ENCODE measurements at places on chromosomes 4 and X. TPM values are rescaled to one million over a fixed set of nuclear protein-coding genes. Genes with fewer than 3 reads are reported as not detected.

GRCh38 chr4:110211770-110212061 lies 13.3 kb upstream of the ELOVL6 start:
- DNase-seq: no peak

- DNase-seq: no peak
Observed at GRCh38 chr4:163673848-163674697, 179.6 kb downstream of the TMA16 start.

POF1B gene
- total RNA-seq: not detected

GLOD5 gene
- total RNA-seq: not detected

GRCh38 chrX:129618997-129619396 lies 35.8 kb downstream of the APLN start:
- no peak for DNase-seq

- peak; percentile 54 for DNase-seq
Observed at GRCh38 chr4:1360423-1361283, 13.6 kb downstream of the UVSSA start.

MTNR1A gene
- total RNA-seq: not detected

GRCh38 chr4:85475631-85476233 lies 782 bp downstream of the ARHGAP24 start:
- DNase-seq: no peak

RS1 gene
- not detected for total RNA-seq

- DNase-seq: peak; percentile 72
Observed at GRCh38 chr4:168631241-168632162, 134.7 kb downstream of the PALLD start.

GRCh38 chrX:136453114-136453513 lies 34.6 kb upstream of the BRS3 start:
- DNase-seq: no peak

BLTP1 gene
- total RNA-seq: 8.1 TPM

DNA sequence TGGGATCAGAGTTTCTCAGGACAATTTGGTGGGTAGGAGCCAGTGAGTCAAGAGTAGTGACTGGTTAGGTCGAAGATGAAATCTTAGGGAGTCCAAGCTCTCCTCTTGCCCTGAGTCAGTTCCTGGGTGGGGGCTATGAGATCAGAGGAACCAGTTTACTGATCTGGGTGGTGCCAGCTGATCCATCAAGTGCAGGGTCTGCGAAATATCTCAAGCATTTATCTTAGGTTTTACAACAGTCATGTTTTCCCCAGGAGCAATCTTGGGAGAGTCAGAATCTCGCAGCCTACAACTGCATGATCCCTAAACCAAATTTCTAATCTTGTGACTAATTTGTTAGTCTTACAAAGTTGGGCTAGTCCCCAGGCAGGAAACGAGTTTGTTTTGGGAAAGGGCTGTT lies 1833.2 kb upstream of the PCDH7 start:
- no peak for DNase-seq

DNA sequence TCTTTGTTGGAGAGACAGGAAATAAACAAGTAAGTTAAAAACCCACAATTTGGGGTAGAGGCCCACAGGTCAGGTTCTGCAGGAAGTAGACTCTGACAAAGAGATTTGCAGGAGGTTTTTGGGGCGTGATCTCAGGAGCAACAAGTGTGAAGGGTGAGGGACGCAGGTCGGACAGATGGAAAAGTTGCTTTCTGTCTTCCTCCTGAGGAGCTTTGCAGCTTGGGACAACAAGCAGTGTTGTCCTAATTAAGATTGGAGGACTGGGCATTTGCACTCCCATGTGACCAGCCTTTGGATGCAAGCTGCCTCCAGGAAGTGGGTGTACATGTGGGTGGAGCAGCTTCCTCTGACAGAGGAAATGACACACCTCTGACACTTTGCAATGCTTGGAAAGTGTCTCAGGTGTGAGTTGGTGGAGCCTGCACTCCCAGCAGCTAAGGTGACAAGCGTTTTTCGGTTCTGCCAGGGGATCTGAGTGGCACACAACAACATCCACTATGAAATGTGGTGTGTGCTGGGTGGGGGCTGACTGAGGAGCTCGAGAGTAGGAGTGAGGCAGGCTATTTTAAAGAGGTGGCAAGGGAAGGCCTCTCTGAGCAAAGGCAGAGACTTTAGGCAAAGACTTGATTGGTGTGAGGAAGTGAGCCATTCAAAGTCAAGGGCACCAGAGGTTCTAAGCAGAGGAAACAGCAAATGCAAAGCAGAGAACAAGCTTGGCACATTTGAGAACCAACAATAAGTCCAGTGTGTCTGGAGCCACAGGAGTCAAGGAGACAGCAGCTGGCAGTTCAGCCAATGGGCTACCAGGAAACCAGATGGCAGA lies 339.8 kb upstream of the GATB start:
- DNase-seq: peak; percentile 17

DNA sequence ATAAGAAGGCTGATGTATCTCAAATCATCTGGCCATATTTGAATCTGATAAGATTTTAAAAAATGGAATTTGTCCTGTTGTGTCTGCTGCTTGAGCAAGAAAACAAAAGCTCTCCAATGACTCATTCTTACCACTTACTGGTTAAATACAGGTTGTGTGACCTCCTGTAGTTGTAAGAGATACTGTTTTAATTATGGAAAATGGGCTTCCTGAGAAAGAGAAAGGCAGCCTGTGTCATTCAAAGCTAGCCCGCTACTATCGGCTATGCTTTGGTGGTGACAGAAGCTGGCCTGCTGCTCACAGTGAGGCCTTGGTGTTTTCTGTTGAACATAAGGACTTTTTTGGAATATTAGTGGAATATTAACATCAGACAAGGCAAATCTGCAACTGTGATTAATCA lies 1722.1 kb upstream of the PCDH10 start:
- no peak for DNase-seq

DNA sequence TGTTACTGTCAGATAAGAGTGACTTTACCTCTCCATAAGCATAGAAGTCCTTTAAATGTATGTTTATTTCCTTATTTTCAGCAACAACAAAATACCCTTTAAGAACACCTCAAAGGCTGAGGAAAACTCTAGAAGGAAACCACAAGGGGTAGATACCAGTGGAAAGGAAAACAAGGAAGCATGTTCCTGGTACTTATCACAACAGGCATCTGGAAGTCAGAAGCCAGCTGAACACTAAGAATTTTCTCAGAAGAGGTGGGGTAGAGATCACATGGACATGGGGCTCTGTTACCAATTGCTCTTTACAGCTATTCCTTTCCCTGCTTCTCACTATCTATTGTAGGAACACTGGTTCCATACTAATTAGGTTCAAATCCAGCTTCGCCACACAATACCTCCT lies 51.5 kb upstream of the BEND2 start:
- DNase-seq: no peak

SPANXN3 gene
- total RNA-seq: not detected

ODAPH gene
- total RNA-seq: not detected

DNA sequence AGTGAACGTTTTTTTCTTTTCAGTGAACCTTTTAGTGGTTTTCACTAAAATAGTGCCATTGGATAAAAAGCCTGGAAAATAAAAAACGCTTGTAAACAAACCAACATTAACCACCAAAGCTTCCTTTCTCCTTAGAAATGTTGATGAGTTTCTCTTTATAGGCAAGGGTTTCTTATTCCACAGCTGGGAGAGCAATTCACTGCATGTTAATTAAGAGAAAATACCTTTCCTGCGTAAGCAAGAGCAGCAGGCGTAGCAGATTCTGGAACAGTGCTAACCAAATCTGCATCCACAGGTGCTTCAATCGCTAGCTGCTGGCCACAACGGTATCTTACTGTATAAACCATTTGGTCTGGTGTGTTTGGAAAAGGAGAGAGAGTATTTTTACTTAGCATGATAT lies 13.3 kb upstream of the AASDH start:
- no peak for DNase-seq

GRCh38 chr4:140070973-140071372 lies 83.0 kb downstream of the MAML3 start:
- no peak for DNase-seq

DNA sequence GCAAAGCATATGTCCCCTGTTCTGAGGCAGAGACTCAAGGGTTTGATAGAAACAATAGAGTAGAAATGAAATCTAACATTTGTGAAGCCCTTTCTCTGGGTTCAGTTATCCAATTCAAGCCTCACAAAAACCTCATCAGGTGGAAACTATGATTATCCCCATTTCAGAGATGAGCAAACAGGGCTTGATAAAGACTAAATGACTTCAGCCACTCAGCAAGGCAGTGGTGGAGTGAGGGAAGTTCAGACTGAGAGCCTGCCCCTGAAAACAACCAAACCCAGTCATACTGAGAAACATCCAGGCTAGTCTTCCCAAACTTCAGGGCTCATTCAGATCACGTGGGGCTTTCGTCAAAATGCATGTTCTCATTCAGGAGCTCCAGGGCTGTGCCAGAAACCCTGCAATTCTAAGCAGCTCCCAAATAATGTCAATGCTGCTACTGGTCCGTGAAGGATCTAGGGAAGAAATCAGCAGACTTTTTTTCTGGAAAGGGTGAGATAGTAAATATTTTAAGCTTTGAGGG lies 109.6 kb upstream of the KIT start:
- no peak for DNase-seq

YY2 gene
- 0.11 TPM for total RNA-seq

DNA sequence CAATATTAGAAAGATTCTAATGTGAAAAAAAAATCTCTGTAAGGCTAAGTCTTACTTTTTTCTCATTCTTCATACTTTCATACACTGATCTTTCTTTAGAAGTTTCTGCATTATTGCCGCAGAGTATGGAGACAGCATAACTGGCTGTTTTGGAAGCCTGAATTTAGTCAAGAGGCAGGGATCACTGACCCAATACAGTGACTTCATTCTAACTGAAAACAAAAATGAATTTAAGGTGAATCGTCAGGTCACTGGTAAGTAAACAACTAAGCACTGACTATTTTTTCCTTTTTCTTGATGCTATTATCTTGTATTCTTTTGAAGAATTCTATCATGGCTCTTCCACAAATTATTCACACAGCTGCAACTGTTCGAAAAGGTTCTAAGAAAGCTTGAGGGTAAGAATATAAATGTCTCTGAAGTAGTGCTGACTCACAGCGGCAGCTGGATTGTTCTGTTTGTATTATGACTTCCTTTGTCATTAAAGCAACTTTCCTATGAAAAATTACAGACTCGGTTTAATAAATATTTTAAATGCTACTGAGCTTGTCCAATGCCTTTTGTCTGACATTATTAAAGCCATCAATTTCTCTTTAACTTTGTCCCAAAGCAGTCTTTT lies 609.3 kb downstream of the FSTL5 start:
- peak; percentile 17 for DNase-seq

SEC24B gene
- total RNA-seq: 7.0 TPM

DNA sequence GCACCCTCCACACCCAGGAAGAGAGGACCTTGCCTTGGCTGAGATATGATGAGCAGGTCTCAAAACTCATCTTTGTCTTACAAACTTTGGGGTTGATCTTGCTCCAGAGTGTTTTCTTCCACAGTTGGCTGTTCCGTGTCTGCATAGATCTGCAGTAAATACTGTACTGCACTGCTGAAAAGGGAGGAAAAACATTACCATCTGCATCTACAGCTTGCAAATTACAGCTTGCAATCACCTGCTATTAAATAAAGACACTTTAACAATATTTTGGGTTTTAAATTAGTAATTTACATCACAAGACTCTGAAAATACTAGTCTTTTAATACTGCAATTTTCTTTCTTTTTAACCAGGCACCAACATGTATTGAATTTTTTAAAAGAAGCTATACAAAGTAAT lies 499.5 kb downstream of the STIM2 start:
- DNase-seq: no peak

DNA sequence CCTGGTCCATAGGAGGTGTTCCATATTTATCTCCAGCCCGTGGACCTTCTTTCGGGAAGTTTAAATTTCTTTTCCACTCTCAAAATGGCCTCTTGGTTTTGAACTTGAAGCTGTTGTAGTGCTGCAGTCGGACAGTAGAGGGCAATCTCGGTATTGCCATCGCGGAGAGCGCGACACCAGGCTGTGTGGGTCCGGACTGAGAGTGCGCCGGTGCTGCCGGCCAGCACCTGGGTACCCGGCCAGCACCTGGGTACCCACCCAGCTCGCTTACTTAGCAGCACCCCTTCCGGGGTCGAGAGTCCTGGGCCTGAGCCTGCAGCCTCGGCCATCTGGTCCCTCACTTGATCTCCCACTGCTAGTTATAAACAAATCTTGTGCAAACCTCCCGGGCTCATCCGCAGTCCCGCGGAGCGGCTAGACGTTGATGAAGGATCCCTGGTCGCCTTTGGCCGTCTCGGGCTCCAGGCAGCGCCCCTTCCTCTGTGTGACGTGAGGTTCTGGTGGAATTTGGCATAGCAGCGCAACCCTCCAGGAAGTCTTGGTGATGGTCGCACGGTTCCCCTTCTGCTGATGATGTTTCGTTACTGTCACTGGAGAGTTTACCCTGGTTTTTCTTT lies 18.0 kb downstream of the FAM9A start:
- DNase-seq: peak; percentile 39

SHROOM3 gene
- 8.2 TPM for total RNA-seq

DNA sequence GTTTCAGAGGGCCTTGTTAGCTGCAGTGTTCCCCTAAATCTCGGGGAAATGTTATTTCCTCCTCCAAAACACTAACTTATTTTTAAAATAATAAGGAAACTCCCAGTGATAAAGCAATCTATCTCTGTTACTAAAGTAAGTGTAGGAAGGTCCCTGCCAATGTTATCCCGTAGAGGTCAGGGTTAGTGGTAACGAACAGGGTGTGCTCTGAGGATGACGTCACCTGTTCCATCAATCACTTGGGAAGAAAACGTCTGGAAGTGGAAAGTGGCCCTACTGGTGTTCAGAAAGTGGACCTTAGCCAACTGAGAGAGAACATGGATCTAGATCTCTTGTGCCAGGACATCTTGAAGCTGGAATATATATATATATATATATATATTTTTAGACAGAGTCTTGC lies 249.5 kb downstream of the BCOR start:
- peak; percentile 20 for DNase-seq

DNA sequence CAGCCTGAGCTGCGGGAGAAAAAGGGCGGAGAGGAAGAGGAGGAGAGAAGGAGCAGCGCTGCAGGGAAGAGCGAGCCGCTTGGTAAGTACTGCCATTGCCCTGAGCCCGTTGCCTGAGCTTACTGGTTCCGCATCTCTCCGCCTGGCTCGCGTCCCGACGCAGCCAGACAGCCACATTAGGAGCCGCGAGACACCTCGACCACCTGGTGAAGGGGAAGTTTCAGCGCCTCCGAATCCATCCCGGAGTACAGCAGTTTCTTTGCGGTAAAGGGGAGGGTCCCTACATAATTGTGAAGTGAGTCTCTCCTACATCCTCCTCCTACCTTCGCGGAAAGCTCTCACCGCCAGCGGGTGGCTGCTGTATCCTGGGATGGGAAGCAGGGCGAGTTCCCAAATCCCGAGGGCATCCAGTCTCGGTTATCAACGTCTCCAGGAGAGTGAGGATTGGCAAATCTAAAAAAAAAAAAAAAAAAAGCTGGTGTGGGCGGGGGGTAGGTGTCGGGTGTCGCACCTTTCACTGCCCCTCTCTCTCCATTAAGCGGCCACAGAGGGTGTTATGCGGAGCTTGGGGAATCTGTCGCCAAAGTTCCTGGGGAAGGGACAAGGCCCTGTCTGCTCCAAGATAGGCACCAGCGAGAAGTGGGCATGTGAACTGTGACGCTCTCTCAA lies 7.9 kb downstream of the TBX22 start:
- no peak for DNase-seq

SASH3 gene
- total RNA-seq: not detected

SLC6A8 gene
- total RNA-seq: 7.5 TPM

Measured in Daoy (cell line).